Endothelial cell of coronary artery (primary cell): ENCODE measurements at places on chromosomes 5 and 9. TPM values are rescaled to one million over a fixed set of nuclear protein-coding genes. Genes with fewer than 3 reads are reported as not detected.

ZBTB26 gene
- total RNA-seq = 2.3 and 3.7 TPM in 2 replicates

TOPORS gene
- total RNA-seq = 31.2 and 32.9 TPM in 2 replicates

KIF24 gene
- 1.0 and 2.4 TPM in 2 replicates for total RNA-seq

SHISAL2B gene
- not detected in 2 replicates for total RNA-seq

LIFR gene
- total RNA-seq = 25.8 and 36.9 TPM in 2 replicates

IFNA13 gene
- total RNA-seq = not detected in 2 replicates

PCDHB8 gene
- total RNA-seq = 0.18 and 0.94 TPM in 2 replicates

SEMA5A gene
- under 0.01 and 12.7 TPM in 2 replicates for total RNA-seq

CATSPER3 gene
- 0.09 and 0.19 TPM in 2 replicates for total RNA-seq

PCDHB10 gene
- total RNA-seq = 0.72 and 1.0 TPM in 2 replicates

ASS1 gene
- 4.2 and 21.1 TPM in 2 replicates for total RNA-seq

PCDHGC3 gene
- 9.2 and 10.3 TPM in 2 replicates for total RNA-seq

ITGA1 gene
- total RNA-seq = 4.6 and 6.6 TPM in 2 replicates

PTGDS gene
- total RNA-seq = 0.56 TPM in 1 of 2 replicates, not detected in the other

HMHB1 gene
- not detected in 2 replicates for total RNA-seq

C7 gene
- 0.09 and 0.75 TPM in 2 replicates for total RNA-seq

RBM22 gene
- total RNA-seq = 18.5 and 18.9 TPM in 2 replicates

MPDZ gene
- 57.9 and 96.3 TPM in 2 replicates for total RNA-seq

SPINK4 gene
- not detected in 2 replicates for total RNA-seq

TESK1 gene
- 4.0 and 8.4 TPM in 2 replicates for total RNA-seq

SURF2 gene
- 18.7 and 19.7 TPM in 2 replicates for total RNA-seq

CCL28 gene
- 0.18 and 0.38 TPM in 2 replicates for total RNA-seq

LCN9 gene
- total RNA-seq = not detected in 2 replicates

CA9 gene
- 0.19 TPM in 1 of 2 replicates, not detected in the other for total RNA-seq

CDH9 gene
- total RNA-seq = not detected in 2 replicates

MORN5 gene
- total RNA-seq = not detected in 2 replicates

CER1 gene
- not detected in 2 replicates for total RNA-seq

IFNK gene
- total RNA-seq = not detected in 2 replicates

MTREX gene
- total RNA-seq = 114 TPM in 2 replicates

CCDC192 gene
- not detected in 2 replicates for total RNA-seq

IL5 gene
- not detected in 2 replicates for total RNA-seq

EDIL3 gene
- 10.0 and 11.4 TPM in 2 replicates for total RNA-seq

DBH gene
- not detected in 2 replicates for total RNA-seq

ACER2 gene
- 7.9 and 14.0 TPM in 2 replicates for total RNA-seq

HRH2 gene
- total RNA-seq = under 0.01 and 0.09 TPM in 2 replicates

PCDHA2 gene
- total RNA-seq = 0.18 and 0.19 TPM in 2 replicates

SIT1 gene
- total RNA-seq = not detected in 2 replicates

PCBD2 gene
- total RNA-seq = 3.1 and 6.3 TPM in 2 replicates

TMEM267 gene
- total RNA-seq = 10.7 and 12.8 TPM in 2 replicates

TMEM171 gene
- total RNA-seq = 7.0 and 8.3 TPM in 2 replicates

SLC45A2 gene
- 0.09 TPM in 1 of 2 replicates, not detected in the other for total RNA-seq

JAKMIP2 gene
- total RNA-seq = 0.09 TPM in 1 of 2 replicates, not detected in the other

PCDHB5 gene
- total RNA-seq = 0.56 and 1.4 TPM in 2 replicates

BTNL3 gene
- total RNA-seq = not detected in 2 replicates

PKD2L2 gene
- total RNA-seq = not detected in 2 replicates

FOXD1 gene
- total RNA-seq = 0.09 and 0.38 TPM in 2 replicates

GABRP gene
- total RNA-seq = 0.36 and 0.47 TPM in 2 replicates

ADAMTS19 gene
- total RNA-seq = not detected in 2 replicates

ATP10B gene
- not detected in 2 replicates for total RNA-seq

ZNF354C gene
- 4.0 and 7.6 TPM in 2 replicates for total RNA-seq

SH3RF2 gene
- 1.2 and 4.3 TPM in 2 replicates for total RNA-seq

GABRA1 gene
- total RNA-seq = not detected in 2 replicates

TAF1L gene
- under 0.01 TPM in 2 replicates for total RNA-seq

GHR gene
- 0.66 and 0.99 TPM in 2 replicates for total RNA-seq

TBC1D13 gene
- 11.7 and 14.0 TPM in 2 replicates for total RNA-seq

ANKRD34B gene
- not detected in 2 replicates for total RNA-seq
